Stimulated activated memory B cell treated with anti-CD40 and anti-IgM and Interleukin-4, amounts not matched to agents 10 μg/mL and 1 μg/mL and 100 μg/mL, for 72 hours (primary cell): ENCODE measurements at places on chromosomes 12 and 14.
A peak's percentile ranks its signal among the peaks of the same experiment; 100 is the strongest.

- no peak for ATAC-seq
These were observed 99.4 kb upstream of the PLEKHA5 start for GRCh38 chr12:19030180-19030579.

DNA sequence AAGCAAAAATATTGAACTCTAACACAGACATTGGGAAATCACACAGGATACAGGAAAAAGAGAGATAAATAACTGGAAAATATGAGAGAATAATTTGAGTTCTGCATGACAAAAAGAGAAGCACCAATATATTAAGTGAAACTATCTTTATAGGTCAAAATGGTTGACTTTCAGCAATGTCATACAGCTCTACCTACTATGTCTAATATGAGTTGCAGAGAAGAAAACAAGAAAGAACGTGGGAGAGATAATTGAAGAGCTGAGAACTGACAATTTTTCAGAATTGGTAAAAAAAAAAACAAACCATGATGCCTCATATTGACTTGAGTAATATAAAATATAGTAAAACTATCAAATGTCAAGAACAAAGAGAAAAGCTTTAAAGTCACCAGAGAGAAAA is 221.7 kb downstream of the BCL11B start:
- ATAC-seq: no peak

- peak; percentile 41 for ATAC-seq
These were observed at the start of gene ACTN1 for GRCh38 chr14:68979021-68979721. Gene ACTN1 (minus strand): TSS chr14:68979302. CDS start chr14:68979056, 246 bp downstream.

DNA sequence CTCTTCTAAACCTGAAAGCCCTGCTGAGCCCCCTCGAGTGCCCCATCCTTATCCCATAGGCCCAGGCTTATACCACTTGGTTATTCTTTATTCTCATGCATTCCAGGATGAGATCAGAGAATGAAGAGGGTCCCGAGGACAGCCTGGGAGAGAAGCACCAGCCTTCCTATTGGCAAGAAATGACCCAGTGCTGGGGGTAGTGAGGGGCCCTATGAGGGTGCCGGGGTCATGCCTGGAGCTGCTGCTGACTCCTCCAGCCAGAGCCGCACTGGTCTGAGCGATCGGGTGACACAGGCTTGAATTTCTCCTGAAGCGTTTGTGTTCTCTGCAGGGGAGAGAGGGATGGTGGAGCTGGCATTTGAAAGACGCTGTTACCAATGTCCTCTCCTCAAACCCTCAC is 18.1 kb downstream of the MORN3 start:
- no peak for ATAC-seq

GRCh38 chr14:54301359-54301758 is 95.4 kb upstream of the CDKN3 start:
- ATAC-seq: no peak

DNA sequence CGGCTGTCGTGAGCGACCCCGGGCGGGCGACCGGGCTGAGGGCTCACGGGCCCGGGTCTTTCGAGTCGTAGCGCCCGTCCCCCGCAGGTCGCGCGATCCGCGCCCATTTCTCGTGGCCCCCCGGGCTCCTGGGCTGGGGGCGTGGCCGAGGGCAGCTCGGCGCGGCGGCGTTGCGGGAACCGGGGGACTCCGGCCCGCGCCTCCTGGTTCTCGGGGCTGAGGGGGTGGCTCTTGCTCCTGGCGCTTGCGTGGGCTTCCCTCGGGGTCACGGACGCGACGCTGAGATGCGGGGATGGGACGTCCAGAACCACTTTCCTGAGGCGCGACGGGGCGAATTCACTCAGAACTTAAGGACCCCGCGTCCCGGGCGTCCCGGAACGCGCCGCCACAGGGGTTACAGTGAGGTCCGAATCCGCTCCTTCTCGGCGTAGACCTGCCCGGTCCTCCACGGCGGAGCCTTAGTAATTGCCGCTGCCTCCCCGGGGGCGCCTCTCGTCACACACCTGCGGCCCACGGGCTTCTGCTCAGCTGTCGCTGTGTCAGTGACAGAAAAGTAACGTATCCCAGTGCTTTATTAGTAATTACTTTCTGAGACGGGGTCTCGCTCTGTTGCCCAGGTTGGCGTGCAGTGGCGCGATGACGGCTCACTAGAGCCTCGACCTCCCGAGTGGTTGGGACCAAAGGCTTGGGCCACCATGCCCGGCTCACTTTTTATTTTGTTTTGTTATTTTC is 606 bp downstream of the EP400 start:
- ATAC-seq: peak; percentile 47

GRCh38 chr12:96221391-96221790 is 27.2 kb downstream of the ELK3 start:
- ATAC-seq: no peak

- no peak for ATAC-seq
These were observed 5.8 kb downstream of the AP5M1 start for GRCh38 chr14:57274551-57274950.

DNA sequence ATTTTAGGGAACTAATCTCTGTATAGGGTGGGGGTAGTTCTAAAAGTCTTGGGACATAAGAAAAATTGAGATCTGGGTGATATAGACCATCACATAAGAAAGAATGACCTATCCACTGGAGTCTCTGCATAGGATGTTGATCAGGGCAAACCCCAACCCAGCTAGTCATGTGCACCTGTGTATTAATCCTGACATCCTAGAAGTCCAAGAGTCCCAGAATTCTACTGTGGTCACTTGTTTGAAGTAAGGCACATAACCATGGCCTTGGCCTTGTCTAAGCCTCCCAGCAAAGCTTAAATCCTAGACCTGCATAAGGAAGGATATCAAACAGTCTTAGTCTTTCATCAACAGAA is 334.1 kb upstream of the DCN start:
- no peak for ATAC-seq

DNA sequence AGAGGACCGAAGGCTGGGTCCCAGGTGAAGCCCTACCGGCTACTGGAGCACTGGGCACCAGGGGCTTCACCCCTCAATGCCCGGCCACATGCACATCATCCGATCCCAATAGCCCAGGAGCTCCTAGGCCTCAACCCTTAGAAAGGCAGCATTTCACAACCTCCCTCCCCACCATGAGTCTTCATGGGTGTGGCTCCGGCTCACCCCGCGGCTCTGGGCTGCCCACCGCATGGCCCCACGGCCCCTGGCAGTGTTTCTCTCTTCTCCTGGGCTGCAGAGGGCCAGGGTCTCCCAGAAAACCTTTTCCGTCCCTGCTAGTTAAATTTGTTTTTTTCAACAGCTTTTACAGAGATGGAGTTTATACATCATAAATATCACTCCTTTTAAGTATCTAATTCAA is 28.6 kb upstream of the DLK1 start:
- no peak for ATAC-seq

DNA sequence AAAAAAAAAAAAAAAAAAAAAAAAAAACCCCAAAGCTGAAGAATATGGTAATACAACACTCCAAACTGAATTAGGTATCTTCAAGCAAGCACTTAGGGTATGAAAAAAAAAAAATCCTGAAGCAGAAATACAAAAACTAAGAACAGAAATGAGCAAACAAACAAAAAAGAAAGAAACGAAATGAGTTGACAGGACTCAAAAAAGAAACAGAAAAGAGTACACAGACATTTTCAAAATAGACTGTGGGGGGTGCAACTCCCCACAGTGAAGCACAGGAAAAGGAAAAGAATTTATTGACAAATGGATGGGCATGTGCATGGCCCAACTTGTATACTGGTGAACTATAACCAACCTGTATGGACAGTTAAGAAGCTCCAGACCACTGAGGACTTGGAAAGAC is 24.6 kb downstream of the RPS6KA5 start:
- ATAC-seq: no peak

DNA sequence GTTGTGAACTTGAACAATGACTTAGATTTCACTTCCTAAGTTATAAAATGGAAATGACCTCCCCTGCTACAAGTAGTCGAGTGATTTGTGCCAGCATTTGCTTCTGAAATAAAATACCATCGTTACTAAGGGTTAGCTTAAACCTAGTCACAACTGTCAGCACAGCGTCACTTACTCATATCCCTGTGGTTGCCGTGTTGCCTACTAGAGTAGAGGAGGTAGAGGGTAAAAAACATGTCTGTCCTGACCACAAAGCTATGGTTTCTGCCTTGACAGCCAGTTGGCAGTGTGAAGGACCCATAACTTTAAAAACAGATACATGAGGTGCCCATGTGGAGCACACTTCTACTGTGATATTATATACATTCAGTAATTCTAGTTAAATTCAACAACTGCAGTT is 234.2 kb upstream of the RGS6 start:
- no peak for ATAC-seq

GRCh38 chr12:113105606-113106271 is 29.8 kb downstream of the RASAL1 start:
- no peak for ATAC-seq

DNA sequence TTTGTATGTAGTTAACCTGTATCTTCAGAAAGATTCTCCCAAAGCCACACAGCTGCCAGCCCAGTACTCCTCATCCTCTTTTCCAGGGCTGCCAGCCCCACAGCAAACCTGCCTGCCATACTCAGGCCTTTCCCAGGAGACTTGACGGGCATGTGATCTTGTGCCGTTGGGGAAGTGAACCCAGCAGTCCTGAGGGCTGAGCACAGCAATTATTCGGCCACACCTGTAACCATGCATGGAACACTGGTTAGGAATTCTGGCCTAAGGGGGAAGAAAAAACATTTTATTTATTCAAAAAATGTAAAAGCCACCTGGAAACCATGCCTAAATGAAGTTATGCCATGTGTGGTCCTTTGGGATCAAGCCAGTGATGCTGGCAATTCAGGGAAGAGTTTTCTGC is 145.3 kb downstream of the GRIN2B start:
- no peak for ATAC-seq

- ATAC-seq: no peak
These were observed 26.1 kb downstream of the PTHLH start for GRCh38 chr12:27946421-27946820.

DNA sequence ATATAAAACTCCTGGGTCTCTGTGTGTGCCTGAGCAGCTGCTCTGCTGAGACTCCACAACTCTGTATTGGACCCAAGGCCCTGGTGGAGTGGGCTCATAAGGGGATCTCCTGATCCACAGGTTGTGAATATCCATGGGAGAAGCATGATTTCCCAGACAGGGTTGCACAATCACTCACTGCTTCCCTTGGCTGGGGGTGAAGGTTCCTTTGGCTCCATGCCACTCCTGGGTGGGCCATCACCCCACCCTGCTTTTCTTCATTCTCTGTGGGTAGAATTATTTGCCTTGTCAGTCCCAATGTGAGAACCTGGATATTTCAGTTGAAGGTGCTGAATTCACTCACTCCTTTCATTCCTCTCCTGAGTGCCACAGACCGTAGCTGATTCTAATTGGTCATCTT is 205.2 kb upstream of the TMEM260 start:
- no peak for ATAC-seq

DNA sequence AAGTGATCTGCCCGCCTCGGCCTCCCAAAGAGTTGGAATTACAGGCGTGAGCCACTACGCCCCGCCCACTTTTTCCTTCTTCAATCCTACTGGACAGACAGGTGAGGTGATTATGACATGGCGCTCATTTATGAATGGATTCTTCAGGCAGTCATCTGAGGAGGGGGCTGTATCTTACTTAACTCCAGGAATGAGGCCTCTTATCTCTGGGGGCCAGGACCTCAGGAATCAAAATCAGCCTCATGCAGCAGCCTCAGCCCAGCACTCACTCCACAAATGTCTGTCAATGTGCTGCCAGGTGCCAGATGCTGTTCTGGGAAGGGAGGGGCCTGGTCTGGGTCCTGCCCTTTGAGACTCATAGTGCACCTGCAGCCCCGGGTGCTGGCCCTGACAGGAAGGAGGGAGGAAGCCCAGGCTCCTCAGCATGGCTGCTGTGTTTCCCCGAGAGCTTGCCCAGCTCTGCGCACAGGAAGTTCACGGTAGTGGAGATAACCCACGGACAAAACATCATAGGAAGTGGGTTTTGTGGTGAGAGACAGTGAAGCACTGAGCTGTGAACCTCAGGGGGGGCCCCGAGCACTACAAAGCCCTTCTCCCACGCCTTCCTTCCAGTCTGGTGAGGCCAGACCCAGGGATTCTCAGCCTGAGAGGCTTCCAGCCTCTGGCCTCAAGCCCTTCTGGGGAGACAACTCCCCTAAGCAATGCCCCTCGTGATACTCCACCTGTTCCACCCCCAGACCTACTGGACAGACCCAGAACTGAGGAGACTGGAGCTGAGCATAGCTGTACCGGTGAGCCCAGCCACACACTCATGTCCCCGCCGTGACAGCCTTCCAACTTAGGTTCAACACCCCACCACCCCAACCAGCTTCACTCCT is 22.3 kb downstream of the GALNT6 start:
- ATAC-seq: peak; percentile 99

DNA sequence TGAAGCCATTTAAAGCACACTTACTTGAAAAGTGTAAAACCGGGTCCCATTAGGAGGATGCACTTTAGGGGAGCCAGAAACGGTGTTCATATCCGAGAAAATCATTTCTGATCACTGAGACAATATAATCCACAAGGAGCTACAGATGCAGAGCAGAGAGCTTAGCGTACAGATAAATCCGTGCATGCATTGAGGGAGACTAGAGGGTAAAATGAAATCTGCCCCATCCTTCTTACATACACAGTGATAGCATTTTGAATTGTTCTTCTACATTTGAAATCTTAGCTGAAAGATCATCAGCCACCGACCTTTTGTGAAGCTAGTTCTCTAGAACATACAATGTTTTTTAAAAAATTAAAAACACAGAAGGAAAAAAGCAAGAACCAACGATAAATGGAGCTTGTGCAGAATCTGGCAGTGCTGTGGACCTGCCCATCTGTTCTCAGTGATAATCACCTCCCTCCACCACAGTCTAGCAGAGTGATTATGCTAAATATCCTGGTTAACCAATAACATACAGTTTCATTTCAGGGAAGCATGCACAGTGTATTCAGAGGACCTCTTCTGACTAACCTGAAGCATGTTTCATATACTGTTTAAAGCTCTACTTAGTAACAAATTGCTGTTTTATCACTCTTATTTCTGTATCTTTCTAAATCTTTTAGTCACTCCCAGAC is 161.1 kb downstream of the PPFIA2 start:
- no peak for ATAC-seq

GRCh38 chr14:23933742-23934128 is 19.8 kb upstream of the DHRS4 start:
- ATAC-seq: no peak

DNA sequence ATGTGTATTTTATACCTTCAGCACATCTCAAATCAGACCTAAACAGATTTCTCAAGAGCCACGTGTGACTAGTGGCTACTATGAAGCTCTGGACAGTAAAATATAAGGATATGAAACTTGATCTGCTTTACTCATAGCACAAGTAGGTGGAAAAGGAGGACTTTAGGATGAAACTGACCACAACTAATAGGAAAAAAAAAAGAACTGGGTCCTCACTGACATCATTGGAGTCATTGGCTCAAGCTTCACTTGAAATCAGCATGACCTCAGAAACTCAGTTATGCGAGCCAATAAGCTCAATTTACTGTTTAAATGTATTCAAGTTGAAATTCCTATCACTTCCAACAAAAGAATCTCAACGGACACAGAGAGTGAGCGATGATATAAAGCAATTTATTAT is 34.1 kb upstream of the CIT start:
- ATAC-seq: no peak

- no peak for ATAC-seq
These were observed 249.2 kb downstream of the NELL2 start for GRCh38 chr12:44626883-44627282.
